A549 (cell line): ENCODE measurements at places on chromosomes 4 and X.

DNA sequence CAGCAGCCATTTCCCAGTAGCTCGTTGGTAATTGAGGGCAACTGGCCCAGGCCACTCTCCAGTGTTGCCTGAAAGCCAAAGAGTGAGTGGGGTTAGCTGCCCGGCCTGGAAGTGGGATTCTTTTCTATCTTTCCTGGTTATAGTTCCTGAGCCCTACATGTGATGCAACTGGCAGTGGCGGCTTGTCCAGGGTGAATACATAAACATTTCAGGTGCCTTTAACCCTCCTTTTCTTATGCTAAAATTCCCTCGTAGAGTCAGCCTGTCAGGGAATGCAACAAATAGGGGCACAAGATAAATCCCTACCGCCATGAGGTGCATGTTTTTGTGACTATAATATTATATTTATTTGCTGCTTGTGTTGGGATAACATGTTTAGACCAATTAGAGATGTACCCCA is 13.4 kb upstream of the HERC5 start:
- no peak for DNase-seq

DNA sequence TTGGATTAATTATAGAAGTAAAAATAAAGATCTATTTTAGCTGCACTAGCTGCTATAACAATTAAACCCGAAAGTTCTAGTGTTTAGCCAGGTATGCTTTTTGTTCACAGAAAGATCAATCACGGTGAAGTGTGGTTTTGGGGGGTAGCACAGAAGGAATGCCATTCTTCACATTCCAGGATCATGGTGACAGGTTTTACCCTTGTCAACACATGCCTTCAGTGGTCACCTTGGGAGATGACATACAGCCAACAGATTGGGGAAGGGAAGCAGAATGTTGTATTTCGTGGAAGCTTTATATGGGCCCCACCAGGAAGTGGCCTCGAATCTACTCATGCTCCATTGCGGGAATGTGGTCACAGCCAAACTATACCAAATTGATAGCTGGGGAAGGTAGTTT is 753.6 kb downstream of the RAPGEF2 start:
- DNase-seq: no peak

- DNase-seq: no peak
Observed at GRCh38 chr4:74990276-74990875, 57.5 kb downstream of the PARM1 start.

DNA sequence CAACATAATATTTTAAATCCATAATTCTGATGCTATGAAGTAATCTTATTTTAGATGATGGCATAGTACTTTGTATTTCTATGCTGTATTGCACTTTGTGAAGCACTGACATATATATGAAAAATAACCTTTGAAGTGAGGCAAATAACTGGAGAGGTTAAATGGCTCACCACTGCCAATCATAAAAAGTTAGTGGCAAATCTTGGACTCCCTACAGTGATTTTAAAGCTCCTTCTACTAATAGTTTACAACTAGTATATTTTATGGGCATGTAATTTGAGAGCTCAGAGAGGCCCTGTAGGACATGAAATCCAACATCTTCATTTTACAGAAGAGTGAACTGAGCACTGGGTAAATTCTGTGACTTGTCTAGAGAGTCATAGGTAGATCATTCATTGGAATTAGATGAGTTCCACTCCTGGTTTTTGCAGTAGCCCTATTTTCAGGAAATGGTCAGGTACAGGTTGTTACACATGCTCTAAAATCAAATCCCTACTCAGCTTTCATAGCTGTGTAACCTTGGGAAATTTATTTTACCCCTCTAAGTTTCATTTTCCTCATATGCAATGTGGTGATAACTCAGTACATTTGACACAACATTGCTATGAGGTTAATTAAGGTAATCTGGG is 804 bp upstream of the GC start:
- no peak for DNase-seq

DNA sequence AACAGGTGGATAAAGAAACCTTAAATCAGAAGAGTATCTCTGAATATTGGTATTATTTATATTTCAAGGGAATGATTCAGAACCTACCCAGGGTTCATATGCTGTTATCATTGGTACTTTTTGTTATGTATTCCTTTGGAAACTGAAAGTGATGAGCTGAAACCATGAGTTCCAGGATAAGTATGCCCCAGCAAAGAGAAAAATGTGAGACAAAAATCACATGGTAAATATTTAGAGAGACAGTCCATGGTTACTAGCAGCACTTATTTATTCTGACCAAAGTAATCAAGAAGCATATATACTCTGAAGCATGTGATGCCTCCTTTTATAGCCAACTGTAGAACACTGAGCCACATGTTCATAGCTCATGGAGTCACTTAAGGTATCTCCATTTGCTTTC is 277.7 kb downstream of the ARAP2 start:
- DNase-seq: no peak

DNA sequence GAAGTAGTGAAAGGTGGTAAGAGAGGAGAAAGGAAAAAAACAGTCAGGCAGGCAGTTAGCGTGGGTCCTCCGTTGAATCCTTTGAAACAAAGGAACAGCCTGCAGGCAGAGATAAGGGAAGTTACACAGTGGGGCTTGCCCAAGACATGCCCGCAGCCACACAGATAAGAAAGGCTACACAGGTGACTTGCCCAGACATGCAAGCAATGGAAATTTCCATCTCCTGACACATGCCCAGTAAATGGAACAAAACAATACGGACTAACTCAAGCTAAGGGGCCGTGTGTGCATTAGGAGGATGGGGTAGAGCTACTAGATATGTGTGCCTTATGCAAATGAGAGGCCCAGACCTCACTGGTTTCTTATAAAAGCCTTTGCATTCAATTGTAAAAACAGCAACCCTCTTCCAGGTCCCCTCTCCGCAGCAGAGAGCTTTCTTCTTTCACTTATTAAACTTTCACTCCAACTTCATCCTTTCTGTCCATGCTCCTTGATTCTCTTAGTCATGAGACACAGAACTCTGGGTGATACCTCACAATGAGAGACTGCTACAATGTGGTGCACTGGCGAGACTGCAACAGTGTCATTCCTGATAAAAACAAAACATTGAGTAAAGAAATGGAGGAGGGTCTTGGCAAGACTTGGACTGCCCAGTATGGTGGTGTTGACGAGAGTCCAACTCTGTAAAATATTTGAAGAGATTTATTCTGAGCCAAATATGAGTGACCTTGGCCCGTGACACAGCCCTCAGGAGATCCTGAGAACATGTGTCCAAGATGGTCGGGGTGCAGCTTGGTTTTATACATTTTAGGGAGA is 997.4 kb upstream of the PRKX start:
- peak; percentile 56 for DNase-seq

DNA sequence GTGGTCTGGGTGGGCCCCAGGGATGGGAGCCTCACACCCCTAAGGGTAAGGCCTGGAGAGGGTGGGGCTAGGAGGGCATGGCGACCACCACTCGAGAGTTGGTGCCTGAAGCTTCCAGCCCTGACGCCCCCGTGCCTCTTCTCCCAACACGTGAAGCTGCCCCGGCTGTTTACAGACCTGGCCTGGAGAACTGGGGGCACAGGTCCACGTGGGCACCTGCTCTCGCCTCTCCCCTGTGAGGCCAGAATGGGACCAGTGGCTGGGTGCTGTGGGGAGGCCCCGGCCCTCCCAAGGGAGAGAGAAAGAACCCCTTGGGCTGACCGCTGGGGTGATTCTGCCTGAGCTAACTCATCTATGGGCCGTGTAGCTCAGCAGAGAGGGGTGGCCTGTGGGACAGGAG is 15.5 kb downstream of the NAT8L start:
- DNase-seq: no peak
